ENCODE measurements at places on chromosomes 16 and 17.
A peak's percentile ranks its signal among the peaks of the same experiment; 100 is the strongest.

GRCh38 chr17:61533797-61534196 lies 57.2 kb downstream of the NACA2 start:
- no peak for DNase-seq

- no peak for DNase-seq
Measured at GRCh38 chr17:52776234-52776633, 617.7 kb upstream of the CA10 start.

DNA sequence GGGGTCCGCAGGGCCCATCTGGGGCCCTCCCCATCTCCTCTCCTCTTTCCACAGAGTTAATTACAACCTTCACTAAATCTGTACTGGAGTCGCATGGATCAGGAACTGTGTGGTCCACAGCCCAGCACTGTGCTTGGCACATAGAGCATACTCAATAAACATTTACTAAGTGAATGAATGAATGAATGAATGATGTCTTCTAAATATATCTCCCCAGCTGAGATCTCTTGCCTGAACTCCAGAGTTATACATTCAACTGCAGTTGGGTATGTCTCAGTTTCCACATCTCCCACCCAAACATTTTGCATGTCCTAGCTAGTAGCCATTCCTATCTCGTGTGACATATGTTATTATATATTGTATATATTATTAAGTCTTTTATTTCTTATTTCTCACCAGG lies 28.7 kb upstream of the IL21R start:
- DNase-seq = no peak

- no peak for DNase-seq
Measured at GRCh38 chr17:73521376-73521775, 122.9 kb downstream of the SDK2 start.

GRCh38 chr17:81723651-81724209 lies 11.6 kb downstream of the SLC25A10 start:
- no peak for DNase-seq

- DNase-seq = no peak
Measured at GRCh38 chr16:53925526-53925925, 221.6 kb downstream of the FTO start.

DNA sequence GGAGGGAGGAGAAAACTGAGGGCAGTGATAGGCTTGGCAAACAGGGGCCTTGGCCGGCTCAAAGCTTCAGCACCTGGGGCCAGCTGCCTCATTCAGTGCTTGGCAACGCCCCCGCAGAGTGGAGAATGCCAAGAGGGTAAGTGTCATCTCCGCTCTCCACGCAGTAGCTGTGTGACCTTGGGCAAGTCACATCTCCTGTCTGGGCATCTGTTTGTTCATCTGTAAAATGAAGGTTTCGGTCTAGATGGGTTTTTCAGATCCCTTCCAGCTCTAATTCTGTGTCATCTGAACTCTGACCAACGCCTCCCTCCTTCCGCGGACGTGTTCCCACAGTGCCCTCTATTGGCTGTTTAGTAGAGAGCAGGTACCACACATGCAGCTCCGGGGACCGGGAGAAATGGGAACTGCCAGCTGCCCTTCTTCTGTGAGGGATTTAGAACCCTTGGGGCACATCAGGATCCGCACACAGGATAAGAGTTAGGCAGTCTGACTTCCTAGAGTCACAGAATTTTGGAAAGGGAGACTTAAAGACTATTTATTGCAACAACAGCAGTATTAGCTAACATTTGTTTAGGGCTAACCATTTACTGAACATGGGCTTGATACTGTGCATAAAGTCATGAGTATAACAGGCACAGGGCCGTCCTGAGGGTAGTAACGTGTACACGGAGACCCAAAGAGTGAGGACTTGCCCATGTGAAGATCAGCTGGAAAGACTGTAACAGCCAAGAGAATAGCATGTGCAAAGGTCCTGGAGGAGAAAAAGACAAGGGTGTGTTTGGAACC lies 26.8 kb downstream of the GP2 start:
- DNase-seq = peak; percentile 13

GRCh38 chr17:76742958-76743357 lies 5.0 kb downstream of the MFSD11 start:
- no peak for DNase-seq

- no peak for DNase-seq
Measured at GRCh38 chr16:12096157-12096777, 119.7 kb downstream of the SNX29 start.

GRCh38 chr17:37101306-37101705 lies 152.6 kb downstream of the AATF start:
- no peak for DNase-seq
